ENCODE measurements at places on chromosomes 4 and X.

DNA sequence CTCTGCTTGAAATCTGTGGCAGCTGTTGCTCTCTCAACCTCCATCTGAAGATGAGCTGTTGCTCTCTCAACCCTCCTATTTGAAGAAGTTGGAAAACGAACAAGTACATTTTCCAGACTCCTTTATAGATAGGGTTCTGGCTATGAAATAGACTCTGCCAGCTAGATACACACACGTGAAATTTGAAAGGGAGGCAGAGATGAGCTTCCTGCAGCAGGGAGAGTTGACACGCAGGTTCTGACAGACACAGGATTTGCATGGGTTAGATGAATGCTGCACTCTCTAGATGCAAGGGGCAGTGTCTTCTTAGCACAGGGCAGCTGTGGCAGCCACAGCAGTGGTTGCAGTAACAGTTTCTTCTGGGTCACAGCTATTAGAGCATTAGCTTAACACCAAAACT lies 8.0 kb upstream of the PYURF start:
- no peak for DNase-seq

GRCh38 chr4:25020236-25020635 lies 10.5 kb downstream of the LGI2 start:
- DNase-seq, result no peak

DNA sequence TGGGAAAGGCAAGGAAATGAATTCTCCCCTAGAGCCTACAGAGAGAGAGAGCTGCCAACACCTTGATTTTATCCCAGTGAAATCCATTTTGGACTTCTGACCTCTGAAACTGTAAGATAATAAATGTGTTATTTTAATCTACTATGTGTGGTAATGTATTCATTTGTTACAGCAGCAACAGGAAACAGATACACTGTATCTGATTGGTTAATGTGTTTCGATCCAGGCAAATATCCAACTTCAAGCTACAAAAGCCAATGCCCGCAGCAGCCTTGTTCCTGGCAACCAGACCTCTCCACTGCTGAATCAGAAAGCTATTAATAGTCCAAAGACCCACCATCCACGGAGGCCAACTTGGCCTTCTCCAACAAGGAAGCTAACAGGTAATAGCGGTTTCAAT lies 318.1 kb downstream of the PTTG2 start:
- no peak for DNase-seq

- no peak for DNase-seq
Observed at GRCh38 chrX:149259241-149259640, 245.9 kb downstream of the IDS start.

GRCh38 chr4:876780-877179 lies 50.9 kb upstream of the CPLX1 start:
- no peak for DNase-seq

DNA sequence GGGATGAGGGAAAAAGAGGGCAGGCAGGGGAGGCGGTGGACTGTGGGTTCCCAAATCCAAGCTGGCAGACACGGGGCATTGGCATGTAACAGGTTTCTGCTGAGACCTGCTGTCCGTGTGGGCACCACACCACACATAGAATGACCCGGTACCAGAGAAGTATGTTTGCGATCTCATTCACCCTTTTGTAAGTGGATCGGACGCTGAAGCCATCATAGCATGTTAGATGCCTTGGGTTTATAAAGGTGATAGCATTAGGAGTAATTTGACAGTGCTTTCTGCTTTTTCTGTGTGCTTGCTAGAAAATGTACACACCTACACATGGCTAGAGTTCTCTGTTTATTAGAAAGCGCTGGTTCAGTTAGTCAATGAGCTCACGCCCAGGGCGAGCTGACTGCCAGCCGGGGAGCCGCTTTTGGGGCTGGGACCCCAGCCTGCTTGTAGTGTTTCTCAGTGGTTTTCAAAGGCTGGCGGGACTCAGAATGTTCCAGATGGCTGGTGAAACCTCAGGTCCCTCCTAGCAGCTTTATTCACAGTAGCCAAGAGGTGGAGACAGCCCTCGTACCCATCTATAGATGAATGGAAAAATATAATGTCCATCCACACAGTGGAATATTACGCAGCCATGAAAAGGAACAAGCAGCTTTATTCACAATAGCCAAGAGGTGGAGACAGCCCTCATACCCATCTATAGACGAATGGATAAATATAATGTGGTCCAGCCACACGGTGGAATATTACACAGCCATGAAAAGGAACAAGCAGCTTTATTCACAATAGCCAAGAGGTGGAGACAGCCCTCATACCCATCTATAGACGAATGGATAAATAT lies 579 bp downstream of the IL3RA start:
- DNase-seq, result no peak

DNA sequence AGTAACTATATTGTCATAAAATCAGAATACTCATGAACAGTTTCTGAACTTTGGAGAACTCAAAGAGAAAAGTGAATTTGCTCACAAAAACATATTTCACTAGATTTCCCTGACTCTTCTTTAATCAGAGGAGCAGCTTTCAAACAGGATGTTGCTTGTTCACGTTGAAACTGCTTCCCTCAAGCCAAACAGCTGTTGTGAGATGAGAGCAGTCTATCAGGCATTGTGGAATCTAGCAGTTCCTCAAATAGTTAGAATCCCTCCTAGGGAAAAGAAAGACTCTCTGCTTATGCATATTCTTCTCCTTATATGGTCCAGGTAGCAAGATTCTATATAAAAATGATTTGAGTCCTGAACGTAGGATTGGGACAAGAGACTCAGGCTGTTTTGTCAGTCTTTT lies 1012.1 kb downstream of the FAM133A start:
- DNase-seq, result no peak

- no peak for DNase-seq
Observed at GRCh38 chrX:28188526-28188925, 207.3 kb upstream of the DCAF8L1 start.

- no peak for DNase-seq
Observed at GRCh38 chr4:72383439-72383838, 185.6 kb downstream of the ADAMTS3 start.

GRCh38 chrX:21962361-21962760 lies 21.9 kb downstream of the SMS start:
- DNase-seq, result no peak

GRCh38 chr4:114034189-114034588 lies 54.7 kb upstream of the ARSJ start:
- no peak for DNase-seq

DNA sequence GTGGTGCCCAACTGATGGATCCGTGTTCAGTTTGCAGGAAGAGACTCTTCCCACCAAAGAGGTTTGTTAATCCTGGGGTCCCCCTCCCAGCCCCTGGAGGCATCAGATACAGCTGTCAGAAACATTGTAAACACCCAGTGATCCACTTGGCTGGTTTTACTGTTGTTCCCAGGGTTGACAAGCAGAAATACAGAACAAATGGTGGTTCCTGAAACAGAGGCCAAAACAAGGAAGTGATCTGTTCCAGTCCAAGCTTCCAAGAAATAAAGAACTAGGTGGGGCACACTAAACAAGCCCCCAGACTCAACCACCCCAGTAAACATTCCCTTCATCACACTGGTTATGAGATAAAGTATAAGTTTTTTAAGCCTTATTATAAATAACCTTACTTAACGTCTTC lies 1.4 kb downstream of the TMLHE start:
- no peak for DNase-seq

DNA sequence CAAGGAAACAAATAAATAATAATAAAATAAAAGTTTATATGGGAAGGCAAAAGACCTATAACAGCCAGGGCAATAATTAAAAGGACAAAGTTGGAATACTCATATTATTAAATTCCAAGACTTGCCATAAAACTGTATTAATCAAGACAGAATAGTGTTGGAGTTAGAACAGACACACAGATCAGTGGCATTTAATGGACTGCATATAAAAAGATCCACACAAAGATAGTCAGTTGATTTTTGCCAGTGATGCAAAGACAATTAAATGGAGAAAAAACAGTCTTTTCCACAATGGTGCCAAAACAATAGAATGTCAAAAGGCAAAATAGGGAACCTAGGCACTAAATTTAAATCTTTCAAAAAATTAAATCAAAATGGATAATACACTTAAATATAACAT lies 587.1 kb upstream of the GRIA3 start:
- no peak for DNase-seq

DNA sequence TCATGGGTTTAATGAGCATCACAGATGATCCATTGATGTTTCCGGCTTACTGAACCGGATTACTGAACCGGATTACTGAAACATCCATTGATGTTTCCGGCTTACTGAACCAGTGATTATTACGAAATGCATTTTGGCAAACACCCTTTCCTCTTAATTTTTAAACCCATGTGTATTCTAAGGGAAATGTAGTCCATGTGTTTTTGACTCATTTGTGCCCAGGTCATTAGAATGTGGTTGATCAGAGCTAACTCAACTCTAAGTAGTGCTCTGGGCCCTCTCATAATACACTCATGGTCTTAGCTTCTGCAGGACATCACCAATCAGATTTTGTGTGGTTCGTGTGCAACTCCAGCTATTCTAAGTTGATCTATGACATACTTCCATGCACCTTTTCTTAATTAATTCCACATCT lies 141.6 kb downstream of the SPATA18 start:
- no peak for DNase-seq

DNA sequence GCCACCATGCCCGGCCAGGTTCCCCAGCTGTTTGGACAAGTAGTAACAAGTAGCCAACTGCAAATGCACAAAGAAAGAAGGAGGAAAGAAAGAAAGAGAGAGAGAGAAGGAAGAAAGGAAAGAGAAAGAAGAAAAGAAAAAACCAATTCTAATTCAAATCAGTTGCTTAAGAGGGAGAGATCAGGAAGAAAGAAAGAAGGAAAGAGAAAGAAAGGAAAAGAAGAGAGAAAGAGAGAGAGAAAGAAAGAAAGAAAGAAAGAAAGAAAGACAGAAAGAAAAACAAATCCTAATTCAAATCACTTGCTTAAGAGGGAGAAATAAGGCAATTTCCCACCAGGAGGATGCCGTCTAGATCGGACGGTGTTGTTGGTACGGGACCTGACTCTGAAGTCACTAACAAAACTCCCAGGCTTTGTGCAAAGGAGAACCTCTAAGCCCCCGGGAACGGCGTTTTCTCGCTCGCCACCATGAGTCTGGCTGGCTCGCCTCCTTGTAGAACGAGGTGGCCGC lies 95.5 kb upstream of the PPP2R3B start:
- DNase-seq, result no peak

DNA sequence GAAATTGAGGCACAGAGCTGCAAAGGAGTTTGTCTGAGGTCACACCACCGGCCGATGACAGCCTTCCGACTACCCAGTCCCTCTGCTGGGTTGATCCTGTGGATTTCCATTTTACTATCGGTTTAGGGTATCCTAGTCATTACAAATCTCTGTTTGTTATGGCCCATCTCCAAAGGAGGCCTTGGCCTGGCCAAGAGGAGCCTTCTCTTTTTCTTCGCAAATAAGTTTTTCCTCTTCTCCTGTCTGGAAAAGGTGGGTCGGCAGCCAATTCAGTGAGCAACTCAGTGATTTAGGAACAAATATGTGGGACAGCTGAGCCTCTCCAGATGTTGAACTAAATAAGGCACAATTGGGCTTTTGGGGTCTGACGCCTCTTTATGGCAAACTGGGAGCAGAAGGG lies 169.2 kb upstream of the RBPJ start:
- DNase-seq, result no peak

DNA sequence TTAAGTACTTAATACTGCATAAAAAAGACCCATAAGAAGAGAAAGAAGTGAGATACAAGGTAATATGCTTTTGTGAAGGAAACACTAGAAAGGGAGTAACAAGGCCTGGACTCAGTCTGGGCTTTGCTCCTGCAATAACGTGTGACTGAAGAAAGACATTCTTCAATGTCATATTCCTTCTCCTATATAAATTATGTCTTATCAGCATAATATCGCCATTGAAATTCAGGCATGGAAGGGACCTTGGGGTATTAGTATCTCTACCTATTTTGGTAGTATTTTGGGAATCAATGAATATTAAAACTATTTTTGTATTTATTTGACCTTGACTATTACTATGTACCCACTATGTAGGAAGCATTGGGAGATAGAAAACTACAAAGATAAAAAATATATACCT lies 62.2 kb upstream of the GIMD1 start:
- no peak for DNase-seq

DNA sequence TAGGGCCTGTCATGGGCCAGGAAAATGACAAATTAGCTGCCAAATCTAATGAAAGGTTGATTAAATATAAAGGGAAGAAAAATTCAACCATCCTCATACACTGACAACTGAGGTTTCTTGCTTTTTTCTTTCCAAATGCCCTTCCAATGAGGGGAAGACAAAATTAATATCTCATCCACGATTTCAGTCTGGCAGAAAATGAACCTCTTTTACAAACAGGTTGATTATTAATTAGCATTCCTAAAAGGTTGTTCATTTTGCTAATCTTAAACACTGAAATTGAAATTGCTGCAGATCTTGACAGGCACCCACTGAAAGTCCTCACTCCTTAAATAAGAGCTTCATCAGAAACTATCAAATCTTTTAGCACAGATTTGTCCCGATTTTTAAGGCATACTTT lies 45.5 kb downstream of the NPFFR2 start:
- no peak for DNase-seq

DNA sequence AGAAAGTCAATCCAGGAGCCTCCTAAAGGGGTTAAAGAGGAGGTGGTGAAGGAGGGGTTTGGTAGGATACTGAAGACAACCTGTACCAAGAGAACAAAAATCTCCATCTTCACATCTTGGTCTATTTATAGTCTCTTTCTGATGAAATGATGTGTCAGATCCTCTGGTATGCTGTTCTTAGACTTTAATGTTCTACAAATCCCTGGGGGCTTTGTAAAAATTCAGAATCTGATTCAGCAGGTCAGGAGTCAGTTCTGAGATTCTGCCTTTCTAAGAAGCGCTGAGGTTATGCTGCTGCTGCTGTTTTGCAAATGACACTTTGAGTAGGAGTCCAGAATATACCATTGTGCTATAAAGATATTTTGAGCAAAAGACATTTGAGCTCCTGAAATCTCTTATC lies 172.9 kb upstream of the GLRA2 start:
- DNase-seq, result no peak

DNA sequence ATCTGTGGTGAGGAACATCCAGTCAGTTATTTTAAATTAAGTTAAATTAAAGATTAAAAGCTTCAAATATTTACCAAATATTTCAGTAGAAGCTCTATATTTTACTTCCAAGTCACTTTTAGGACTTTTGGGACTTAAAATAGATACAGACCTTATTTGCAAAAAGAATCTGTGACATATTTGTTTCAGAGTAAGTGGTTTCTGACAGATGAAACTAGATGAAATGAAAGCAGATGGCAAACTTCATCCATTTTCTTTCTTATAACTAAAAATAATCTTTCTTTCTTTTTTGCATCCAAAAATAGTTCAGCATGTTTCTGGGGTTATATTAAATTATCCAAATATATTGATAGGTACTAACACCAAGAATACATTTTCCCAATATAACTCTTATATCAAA lies 6.6 kb upstream of the UTP3 start:
- no peak for DNase-seq

- DNase-seq, result no peak
Observed at GRCh38 chrX:40064055-40064597, 33.6 kb downstream of the BCOR start.
